ENCODE measurements at places on chromosomes 1 and 21.

DNA sequence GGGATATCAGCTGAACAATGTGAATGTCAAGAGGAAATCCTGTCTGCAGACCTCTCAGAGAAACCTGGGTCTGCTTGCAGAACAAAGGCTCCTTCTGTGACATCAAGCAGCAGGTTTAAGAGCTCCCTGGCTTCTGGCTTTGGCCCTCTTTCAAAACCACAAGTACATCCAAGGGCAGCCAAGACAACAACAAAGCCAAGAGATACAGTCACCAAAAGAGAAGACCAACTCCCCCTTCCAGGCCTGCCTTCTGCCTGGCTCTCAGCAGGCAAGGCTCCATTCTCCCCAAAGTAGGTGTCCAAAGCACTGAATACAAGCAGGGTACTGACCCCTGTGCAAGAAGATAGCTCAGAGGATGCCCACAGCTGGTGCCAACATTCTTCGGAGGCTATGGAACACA lies 11.5 kb downstream of the BCAR3 start:
- DNase-seq = no peak

DNA sequence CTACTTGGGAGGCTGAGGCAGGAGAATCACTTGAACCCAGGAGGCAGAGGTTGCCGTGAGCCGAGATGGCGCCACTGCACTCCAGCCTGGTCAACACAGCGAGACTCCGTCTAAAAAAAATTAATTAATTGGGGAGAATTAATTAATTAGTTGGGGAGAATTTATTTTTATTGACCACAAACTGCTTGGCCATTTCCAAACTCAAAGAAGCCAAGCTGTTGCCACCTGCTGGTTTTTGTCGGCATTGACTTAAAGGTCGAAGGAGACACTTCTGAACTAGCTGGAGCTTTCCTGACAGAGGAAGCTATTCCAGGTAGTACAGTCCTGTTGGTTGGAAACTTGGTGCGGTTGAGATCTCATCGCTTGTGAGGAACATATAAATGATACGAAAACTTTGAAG lies 13.1 kb downstream of the MAP1LC3C start:
- peak; percentile 65 for DNase-seq

- no peak for DNase-seq
Observed at GRCh38 chr1:30952098-30952497, 43.5 kb upstream of the SDC3 start.

GRCh38 chr1:34164771-34165391 lies at the start of gene CSMD2:
Gene CSMD2, minus strand, starts transcription at chr1:34165230. Its CDS starts 133 bp downstream, at chr1:34165097.
- DNase-seq = peak; percentile 90

- DNase-seq = no peak
Observed at GRCh38 chr1:165816826-165817497, 10.5 kb upstream of the UCK2 start.

DNA sequence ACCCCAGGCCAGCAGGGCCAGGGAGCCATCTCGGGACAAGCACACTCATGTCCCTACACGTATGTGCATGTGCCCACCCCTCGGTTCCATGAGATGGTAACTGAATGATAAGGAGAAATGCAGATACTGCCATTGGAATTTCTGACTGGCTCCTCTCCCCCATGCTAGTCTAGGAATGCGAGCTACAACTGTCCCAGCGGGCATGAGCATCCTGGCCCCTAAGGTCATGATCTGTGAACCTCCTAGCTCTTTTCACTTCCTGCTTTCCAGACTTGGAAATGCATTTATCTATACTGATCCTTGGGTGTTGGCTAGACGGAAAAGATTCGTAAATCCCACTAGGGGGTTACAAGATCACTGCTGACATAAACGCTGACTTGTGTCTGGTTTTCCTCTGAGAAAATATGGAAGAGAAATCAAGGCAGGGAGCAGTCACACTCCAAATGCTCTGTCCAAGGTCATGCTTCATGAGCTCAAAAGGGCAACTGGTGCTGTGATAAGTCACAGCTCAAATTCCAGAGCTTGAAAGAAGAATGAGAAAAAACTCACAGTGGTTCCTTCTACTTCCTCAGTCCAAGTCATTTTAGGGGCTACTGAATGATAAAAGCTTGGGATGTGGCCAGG lies 49.8 kb downstream of the SLC45A1 start:
- no peak for DNase-seq

GRCh38 chr1:2533365-2533764 lies 3.3 kb upstream of the HES5 start:
- peak; percentile 60 for DNase-seq

DNA sequence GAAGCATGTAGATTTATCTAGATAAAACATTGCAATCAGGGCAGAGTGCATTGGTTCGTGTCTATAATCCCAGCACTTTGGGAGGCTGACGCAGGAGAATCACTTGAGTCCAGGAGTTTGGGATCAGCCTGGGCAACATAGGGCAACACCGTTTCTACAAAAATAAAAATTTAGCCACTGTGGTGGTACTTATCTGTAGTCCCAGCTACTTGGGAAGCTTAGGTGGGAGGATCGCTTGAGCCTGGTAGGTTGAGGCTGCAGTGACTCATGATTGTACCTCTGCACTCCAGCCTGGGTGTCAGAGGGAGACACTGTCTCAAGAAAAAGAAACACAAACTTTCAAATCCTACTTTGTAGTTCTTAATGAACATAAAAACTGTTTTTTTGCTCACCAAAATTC lies 64.2 kb upstream of the RCC1 start:
- DNase-seq = no peak

GRCh38 chr1:172494166-172494565 lies 38.8 kb upstream of the SUCO start:
- DNase-seq = no peak

- no peak for DNase-seq
Observed at GRCh38 chr1:31689854-31690253, 14.0 kb downstream of the COL16A1 start.

DNA sequence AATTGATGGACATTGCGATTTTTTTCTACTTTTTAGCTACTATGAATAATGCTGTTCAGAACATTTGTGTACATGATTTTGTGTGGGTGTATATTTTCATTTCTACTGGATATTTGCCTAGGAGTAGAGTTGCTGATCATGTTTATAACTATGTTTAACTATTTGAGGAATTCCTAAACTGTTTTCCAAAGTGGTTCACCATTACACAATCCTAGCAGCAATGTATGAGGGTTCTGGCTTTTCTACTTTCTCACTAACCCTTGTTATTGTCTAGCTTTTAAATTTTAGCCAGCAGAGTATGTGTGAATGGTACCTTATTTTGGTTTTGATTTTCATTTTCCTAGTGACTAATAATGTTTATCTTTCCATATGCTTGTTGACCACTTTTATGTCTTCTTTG lies 86.2 kb downstream of the ATG4C start:
- DNase-seq = no peak

DNA sequence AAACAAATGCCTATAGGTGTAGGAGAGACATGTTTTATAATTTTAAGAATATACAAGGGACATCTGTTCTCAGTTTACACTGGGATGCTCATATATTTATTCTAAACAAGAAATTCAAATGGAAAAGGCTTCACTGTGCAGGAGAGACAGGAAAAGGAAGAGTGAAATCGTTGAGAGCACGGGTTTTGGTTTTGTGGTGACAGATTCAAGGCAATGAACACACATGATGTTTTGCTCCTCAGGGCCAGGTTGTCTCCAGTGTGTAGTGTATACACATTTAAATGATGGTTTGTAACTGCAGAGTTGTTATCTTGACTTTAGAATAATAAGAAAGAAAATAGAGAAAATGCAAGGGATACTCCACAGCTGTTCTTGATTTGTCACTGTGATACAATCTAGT lies 73.7 kb downstream of the S1PR1 start:
- no peak for DNase-seq

- no peak for DNase-seq
Observed at GRCh38 chr1:210722410-210723081, 393.8 kb downstream of the HHAT start.

GRCh38 chr1:246727594-246727993 lies 3.4 kb downstream of the SCCPDH start:
- no peak for DNase-seq

Data from eye (tissue), 1 donor.